ENCODE measurements at places on chromosomes 4 and X. TPM values are rescaled to one million over a fixed set of nuclear protein-coding genes. Genes with fewer than 3 reads are reported as not detected.

FAM53A gene
- total RNA-seq: 1.7 TPM

POF1B gene
- 1.0 TPM for total RNA-seq

PDZD4 gene
- 22.9 TPM for total RNA-seq

BEND2 gene
- total RNA-seq: not detected

SLC25A43 gene
- total RNA-seq: 14.7 TPM

TACR3 gene
- total RNA-seq: not detected

ZMAT1 gene
- 5.4 TPM for total RNA-seq

ANXA10 gene
- total RNA-seq: not detected

ETDA gene
- not detected for total RNA-seq

KLB gene
- total RNA-seq: not detected

C1QTNF7 gene
- total RNA-seq: 9.4 TPM

TLR7 gene
- total RNA-seq: 1.3 TPM

FGF16 gene
- 0.38 TPM for total RNA-seq

NKAP gene
- 5.9 TPM for total RNA-seq

CWH43 gene
- total RNA-seq: not detected

MAGEA9B gene
- not detected for total RNA-seq

RHOXF1 gene
- not detected for total RNA-seq

IL13RA1 gene
- 54.1 TPM for total RNA-seq

CSN1S1 gene
- total RNA-seq: not detected

F9 gene
- not detected for total RNA-seq

CT45A1 gene
- not detected for total RNA-seq

USP53 gene
- total RNA-seq: 87.6 TPM

ACE2 gene
- total RNA-seq: 1.6 TPM

FGFR3 gene
- 2.1 TPM for total RNA-seq

GATA1 gene
- total RNA-seq: not detected

RTL5 gene
- total RNA-seq: 10.7 TPM

CT83 gene
- total RNA-seq: not detected

BTC gene
- total RNA-seq: 3.8 TPM

JADE3 gene
- 3.1 TPM for total RNA-seq

TCEAL6 gene
- not detected for total RNA-seq

PABPC1L2B gene
- total RNA-seq: not detected

ZDHHC9 gene
- total RNA-seq: 23.0 TPM

SLIT2 gene
- 55.5 TPM for total RNA-seq

TCEAL4 gene
- 197 TPM for total RNA-seq

Data from posterior vena cava (tissue), 2 donors.